Daoy (cell line): ENCODE measurements at places on chromosomes 6 and 20.
A peak's percentile ranks its signal among the peaks of the same experiment; 100 is the strongest.

- no peak for DNase-seq
Measured at GRCh38 chr6:47804821-47805220, 23.0 kb downstream of the OPN5 start.

- DNase-seq, result no peak
Measured at GRCh38 chr6:17869753-17870050, 117.7 kb downstream of the KIF13A start.

DNA sequence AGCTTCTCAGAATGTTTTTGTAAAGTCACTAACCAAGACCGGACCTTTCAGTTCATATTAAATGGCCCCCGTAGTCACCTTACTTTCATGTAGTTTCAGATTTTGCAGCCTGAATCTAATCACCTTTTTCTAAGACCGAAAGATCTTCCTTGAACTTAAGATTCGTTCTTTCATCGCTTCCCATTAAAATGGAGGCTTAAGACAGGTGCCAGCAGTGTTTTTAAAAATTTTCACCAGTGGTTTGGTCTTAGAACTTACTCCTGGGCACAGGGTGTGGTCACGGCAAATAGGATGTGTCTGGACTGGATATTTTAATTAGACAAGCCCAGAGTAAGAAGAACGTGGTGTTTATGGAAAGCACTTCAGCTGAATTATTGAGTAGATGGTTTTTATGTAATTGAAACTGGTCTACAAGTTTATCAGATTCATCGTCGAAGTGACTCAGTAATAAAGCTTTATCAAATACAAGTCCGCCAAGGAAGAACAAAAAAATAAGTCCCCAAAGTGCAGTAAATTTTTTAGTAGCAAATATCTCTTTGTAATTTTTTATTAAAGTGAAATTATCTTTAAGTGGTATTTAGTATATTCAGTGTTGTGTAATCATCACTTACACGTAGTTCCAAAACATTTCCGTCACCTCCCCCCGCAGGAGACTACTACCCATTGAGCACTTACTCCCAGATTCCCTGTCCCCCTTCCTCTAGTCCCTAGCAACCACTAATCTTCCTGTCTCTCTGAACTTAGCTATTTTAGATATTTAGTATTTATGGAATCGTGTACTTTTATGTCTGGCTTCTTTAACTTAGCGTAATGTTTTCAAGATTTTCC, 868 bp downstream of the SRSF3 start:
- peak; percentile 54 for DNase-seq

GRCh38 chr6:13638014-13638413, 22.9 kb downstream of the NOL7 start:
- no peak for DNase-seq

GRCh38 chr6:110567957-110568696, 91.7 kb upstream of the SLC22A16 start:
- no peak for DNase-seq

- no peak for DNase-seq
Measured at GRCh38 chr6:168159506-168159905, 80.5 kb upstream of the FRMD1 start.

DNA sequence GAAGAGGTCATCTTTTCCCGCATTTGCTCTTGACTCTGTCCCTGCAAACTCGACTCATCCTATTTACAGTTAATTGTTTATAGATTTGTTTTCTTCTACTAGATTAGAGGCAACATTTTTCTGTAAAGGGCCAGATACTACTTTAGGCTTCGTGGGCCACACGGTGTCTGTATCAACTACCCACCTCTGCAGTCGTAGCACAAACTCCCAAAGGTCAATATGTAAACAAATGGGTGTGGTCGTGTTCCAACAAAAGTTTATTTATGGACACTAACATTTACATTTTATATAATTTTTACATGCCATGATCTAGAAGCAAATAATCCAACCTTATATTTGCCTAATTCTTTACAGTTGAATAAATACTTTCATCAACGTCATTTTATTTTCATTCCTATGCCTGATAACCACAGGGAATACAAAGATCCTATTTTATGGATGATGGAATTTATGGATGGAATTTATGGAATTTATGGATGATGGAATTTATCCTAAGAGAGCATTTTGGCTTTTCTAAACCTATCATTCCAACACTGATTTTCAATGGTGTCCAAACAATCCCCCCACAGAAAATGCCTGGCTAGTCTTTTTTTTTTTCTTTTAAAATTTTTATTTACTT, 232.8 kb downstream of the MYLK4 start:
- no peak for DNase-seq

- DNase-seq, result peak; percentile 38
Measured at GRCh38 chr6:82818727-82819126, 246.9 kb downstream of the UBE3D start.

GRCh38 chr6:10478187-10479040, 42.7 kb upstream of the GCNT2 start:
- peak; percentile 39 for DNase-seq

- DNase-seq, result no peak
Measured at GRCh38 chr6:4778086-4778485, 1.9 kb downstream of the CDYL start.

DNA sequence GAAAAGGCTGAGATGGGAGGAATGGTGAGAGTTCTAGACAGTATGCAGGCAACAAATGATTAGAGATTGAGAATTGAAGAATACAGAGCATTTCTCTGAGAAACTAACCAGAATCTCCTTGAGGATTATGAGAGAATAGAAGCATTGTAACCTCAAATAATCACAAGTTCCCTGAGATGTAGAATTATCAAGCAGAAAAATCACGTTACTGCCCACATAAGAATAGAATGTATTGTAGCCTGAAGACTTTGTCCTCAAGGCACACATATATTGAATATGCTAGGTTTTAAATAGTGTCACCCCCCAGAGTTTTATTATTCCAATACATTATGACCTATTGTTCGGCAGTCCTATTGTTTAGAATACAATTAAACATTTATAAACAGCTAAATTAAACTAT, 57.2 kb downstream of the CNKSR3 start:
- no peak for DNase-seq

GRCh38 chr6:162222521-162222920, 505.0 kb downstream of the PRKN start:
- DNase-seq, result no peak

GRCh38 chr6:14066782-14067406, 50.7 kb upstream of the CD83 start:
- peak; percentile 73 for DNase-seq

- no peak for DNase-seq
Measured at GRCh38 chr6:150286912-150287311, 81.9 kb upstream of the IYD start.

DNA sequence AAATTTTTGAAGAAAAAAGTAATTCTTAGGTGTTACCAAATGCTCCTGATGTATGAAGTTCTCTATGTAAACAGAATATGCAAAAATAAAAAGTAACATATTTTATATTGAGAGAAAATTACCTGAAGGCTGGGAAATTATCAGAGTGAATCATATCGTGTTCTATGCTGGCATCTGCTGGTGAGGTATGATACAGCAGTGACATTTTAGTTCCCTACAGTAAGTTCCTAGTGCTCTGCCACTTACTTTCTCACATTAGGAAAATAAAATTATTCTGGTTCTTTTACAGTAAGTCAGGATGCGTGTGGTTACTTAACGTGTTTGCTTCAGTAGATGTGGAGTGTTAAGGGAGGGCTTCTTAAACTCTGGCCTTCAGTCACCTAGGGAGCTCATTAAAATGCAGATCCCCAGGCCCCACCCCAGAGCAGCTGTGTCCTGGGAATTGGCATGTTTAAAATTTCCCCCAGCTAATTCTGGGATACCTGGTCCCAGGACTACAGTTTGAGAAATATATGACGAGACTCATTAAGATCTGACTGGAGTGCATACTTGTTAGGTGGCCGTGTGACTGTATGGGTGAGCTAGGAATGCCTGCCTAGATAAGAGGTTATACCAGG, 3.2 kb downstream of the ACTR5 start:
- DNase-seq, result peak; percentile 9

DNA sequence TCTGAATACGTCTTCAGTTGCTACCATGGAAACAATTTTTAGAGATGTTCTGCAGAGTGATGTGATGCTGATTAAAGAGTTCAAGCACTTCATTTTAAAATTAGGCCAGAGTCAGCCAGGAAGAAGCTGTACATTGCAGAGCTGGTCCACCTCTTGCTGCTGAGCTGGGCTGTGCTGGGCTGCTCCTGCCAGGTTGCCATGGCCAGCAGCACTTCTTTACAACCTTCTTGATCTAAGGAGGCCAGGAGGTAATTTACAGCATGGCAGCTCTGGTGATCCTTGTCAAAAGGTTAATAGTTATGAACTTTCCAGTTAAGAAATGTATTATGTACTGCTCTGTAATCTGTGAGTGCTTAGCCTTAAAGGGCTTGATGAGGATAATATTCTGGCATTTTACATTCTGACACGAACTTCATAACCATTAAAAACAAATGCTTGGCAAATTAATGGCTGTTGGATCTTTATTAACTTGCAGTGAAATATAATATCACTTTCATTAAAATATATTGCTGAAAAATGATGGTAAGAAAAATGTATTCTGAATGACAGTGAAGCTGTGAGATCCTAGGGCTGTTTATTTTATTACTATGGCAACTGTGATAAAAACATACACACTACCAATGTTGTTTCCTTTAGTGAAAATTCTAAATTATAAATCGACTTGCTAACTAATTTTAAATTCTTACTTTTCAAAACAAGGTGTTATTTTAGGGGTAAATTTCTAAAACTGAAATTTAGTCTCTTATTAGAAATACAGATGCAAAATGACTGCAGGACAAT, 259.7 kb downstream of the RFPL4B start:
- DNase-seq, result no peak

DNA sequence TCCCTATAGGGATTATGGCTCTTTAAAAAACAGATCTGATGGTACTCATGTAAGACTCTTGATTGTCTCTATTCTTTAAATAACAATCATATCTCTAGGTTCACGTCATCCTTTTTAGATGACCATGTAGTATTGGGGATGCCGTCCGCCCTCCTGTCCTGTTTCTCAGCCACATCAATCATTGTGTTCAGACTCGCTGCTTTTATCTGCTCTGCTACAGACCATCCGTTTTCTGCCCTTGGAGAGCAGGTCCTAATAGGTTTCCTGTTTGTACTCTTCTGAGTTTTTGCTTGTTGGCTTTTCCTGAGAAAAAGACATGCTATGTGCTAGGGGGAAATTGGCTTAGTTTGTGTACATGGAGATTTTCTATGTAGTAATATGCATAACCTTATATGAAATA, 76.8 kb downstream of the SASH1 start:
- DNase-seq, result no peak

DNA sequence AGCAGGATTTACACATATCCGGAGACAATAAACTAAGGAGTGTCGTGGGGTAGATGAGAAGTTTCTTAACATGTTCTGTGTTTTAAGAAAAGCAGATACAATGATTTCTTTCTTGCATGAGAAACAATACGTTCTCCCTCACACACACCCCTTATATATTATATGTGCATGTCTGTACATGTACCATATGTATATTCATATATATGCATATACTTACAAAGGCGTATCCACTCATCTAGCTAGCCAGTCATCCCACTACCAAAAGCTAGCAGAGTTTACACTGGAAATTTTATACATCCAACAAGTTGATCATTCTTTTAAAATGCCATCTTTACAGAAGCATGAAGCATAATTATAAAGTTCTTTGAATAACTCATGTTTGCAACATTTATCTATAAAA, 14.9 kb downstream of the ARG1 start:
- no peak for DNase-seq

DNA sequence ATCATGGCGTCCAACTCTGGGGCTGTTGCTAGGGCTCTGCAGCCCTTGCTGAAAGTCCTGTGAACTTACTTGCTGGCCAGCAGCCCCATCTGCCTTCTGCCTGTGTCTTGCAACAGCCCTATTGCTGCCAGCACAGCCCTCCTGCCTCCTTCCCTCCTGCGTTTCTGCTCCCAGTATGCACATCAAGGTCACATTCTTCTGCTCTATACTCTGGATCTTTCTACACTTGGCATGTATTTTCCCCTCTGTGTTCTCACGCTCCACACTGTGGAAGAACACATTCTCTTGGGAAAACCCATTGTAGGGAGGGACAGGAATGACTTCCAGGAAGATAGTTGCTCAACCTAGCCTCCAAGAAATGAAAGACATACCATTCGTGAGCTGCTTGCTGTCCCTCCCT, 80.9 kb upstream of the PHACTR2 start:
- DNase-seq, result no peak

DNA sequence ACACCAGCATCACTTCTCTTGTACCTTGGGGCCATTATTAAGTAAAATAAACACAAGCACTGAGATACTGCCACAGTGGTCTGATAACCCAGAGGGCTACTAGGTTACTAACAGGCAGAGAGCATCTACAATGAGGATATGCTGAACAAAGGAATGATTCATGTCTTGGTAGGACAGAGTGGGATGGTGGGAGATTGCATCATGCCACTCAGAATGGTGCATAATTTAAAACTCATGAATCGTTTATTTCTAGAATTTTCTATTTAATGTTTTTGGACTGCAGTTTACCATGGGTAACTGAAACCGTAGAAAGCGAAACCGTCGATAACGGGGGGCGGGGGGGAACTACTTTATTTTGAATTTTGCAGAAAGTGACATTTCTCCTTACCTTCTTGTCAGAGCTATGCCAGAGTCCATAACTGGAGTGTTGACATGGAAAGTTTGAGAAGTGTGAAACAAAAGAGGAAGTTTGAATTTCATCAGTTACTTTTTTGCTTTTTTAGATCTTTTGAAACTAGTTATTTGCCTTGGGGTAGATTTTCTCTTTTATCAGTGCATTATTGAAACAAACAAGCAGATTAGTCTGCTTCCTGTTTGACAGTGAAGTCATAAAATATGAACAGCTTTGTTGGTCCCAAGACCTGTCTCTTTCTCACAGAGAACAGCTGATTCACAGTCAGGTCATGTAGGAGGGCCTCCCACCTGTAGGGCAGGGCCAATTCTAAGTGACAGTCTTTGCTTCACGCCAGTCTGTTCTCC, 124.9 kb downstream of the KLHL32 start:
- peak; percentile 20 for DNase-seq

DNA sequence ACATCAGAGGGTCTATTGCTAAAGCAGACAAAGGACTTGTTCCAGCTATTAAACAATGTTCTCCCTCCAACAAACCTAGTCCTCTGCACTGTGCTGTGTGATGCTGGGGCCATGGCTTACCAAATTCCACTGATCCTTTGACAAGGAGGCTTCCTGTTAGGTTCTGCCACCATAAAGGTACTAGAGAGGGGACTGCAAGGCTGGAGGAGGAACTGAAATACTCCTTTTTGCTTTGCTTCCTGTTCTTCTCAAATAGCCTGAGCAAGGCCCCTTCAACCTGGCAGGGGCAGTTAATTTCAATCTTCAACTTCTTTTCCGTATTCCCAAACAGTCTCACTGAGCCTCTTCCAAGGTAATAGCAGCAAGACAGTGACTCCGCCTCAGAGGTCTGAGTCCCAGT, 286.4 kb upstream of the IRAK1BP1 start:
- no peak for DNase-seq
